ENCODE measurements at places on chromosomes 5 and 9.

- DNase-seq: peak; percentile 67
- peak overlapping the region; percentile 93 for H3K4me3 ChIP-seq
- no peaks in the 10 kb centered on the region for H3K27me3 ChIP-seq
- H3K27ac ChIP-seq: peak overlapping the region; percentile 99
- peaks cover 46% of the 10 kb centered on the region for H3K4me1 ChIP-seq
These were observed 616 bp downstream of the ABL1 start for GRCh38 chr9:130835441-130836298.

DNA sequence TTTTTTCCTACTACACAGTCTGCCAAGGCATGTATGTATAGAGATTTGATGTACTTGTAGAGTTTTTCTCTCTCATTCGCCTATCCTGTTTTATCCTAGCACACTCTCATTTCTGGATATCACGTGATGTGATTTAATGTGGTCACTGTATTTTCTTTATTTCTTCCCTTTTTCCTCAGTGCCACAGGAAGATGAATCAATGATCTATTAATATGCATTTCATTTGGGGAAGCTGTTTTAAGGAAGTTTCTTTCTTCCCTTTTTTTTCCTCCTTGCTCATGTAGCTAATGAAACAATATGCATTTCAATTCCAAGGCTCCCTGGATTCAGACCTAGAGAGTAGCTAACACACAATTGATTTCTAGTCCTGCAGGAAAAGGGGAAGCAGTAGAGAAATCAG lies 506.3 kb upstream of the WWC1 start:
- H3K36me3 ChIP-seq: no peaks in the 10 kb centered on the region
- no peak overlapping the region for H3K4me3 ChIP-seq
- no peak overlapping the region for H3K27ac ChIP-seq
- DNase-seq: no peak
- H3K4me1 ChIP-seq: no peaks in the 10 kb centered on the region

- no peaks in the 10 kb centered on the region for H3K36me3 ChIP-seq
- H3K27me3 ChIP-seq: no peaks in the 10 kb centered on the region
- no peak overlapping the region for H3K27ac ChIP-seq
- DNase-seq: no peak
- no peak overlapping the region for H3K4me3 ChIP-seq
These were observed 239.1 kb upstream of the NUDT12 start for GRCh38 chr5:103801681-103802080.

DNA sequence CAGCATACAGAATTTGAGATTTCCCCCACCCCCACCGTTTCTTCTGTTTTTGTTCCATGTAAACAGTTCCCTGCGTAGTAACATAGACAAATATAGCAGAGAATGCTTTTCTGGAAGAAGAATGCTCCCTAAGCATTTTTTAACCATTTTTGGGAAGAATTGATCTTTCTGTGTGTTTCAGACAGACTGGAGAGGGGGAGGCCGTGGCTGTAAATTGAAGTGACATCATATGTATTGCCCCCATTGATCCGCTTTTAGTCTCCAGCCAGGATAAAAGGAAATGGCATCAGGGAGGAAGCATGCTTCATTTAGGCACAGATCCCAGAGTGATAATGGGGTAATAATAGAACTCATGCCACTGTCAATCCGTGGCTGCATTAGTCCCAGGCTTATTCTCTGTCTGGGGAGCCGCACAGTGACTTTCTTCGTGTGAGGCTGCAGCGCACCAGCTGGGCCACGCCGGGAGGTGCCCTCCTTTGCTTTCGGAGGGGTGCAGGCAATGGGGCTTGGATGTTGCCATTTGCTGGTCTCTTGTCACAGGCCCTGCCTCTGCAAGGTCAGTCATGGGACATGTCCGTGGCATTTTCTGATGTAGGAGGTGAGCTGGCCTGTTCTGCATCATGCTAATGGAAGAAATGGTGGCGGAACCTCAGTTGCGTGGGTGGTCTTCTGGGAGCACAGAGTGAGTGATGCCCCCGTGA lies 261.5 kb downstream of the FANCC start:
- DNase-seq: no peak
- H3K4me3 ChIP-seq: no peak overlapping the region
- peaks cover 60% of the 10 kb centered on the region for H3K4me1 ChIP-seq
- peak overlapping the region; percentile 69 for H3K27ac ChIP-seq
- no peaks in the 10 kb centered on the region for H3K27me3 ChIP-seq
- no peaks in the 10 kb centered on the region for H3K36me3 ChIP-seq

DNA sequence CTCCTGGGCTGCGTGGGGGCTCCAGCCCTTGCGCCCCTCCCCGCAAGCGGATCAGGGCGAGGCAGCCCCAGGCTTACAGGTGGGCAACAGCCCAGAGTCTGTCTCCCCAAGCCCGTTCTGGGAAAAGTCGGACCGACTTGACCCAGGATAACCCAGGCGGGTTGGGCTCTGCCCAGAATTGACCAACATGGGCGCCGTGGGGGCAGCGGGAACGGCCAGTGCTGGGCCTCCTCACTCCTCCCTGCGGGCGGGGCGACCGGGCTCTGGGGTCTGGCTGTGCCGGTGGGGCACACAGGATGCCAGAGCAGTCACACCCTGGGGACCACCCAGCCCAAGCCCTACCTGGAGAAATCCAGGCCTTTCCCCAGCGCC lies 15.3 kb upstream of the SYNPO start:
- peaks cover 17% of the 10 kb centered on the region for H3K4me1 ChIP-seq
- no peaks in the 10 kb centered on the region for H3K36me3 ChIP-seq
- H3K27me3 ChIP-seq: no peaks in the 10 kb centered on the region

DNA sequence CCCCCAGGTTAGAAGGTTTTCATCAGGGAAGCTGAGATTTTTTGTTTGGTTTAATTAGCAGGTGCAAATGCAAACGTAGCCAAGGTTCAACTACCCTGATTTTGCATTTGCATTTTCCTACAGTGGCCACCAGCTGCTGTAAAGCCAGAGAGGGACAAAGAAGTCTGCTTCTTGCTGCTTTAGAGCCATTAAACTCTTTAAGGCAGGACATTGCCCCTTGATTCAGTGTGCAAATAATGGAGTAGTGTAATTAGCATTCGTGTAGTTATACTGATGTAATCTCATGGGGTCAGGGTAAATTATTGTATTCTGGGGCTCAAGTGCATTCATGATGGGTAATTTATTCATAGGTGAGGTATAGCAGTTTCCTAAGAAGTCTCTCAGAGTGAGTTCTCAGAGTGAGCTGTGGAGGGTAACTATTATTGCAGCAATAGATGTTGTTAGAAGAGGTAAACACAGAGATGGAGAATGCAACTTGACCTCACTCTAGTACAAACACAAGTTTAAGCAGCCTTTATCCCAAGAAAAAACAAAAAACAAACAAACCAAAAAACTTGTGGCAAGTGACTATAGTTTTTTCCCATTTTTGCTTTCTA lies 526.5 kb downstream of the KIF4B start:
- no peak for DNase-seq
- no peaks in the 10 kb centered on the region for H3K27me3 ChIP-seq
- H3K4me1 ChIP-seq: no peaks in the 10 kb centered on the region
- H3K4me3 ChIP-seq: no peak overlapping the region
- no peaks in the 10 kb centered on the region for H3K36me3 ChIP-seq

DNA sequence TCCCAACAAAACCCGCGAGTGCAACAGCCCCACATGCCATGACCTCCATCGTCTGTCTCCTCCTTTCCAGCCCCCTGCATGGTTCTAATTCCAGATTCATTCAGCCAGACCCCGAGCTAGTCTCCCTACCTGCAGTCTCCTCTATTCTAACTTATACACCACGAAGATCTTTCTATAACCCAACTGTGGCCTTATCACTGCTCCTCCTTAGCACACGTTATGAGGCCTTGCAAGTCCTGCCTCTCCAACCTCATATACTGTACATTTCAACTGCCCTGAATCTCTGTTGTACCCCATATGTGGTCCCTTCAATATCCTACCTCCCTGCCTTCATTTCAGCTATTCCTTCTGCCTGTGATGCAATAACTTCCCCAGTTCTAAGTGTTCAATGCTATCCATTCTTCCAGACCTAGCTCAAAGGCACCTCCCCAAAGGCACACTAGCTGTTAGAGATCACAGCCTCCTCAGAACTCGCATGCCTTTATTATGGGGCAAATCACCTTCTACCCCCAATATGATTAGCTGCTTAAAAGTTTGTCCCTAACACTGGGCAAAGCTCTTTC lies 215.1 kb upstream of the TRIM32 start:
- peaks cover 21% of the 10 kb centered on the region for H3K4me1 ChIP-seq
- DNase-seq: no peak
- peak overlapping the region; percentile 74 for H3K27ac ChIP-seq
- H3K4me3 ChIP-seq: no peak overlapping the region
- no peaks in the 10 kb centered on the region for H3K36me3 ChIP-seq

- no peaks in the 10 kb centered on the region for H3K4me1 ChIP-seq
- DNase-seq: no peak
- no peaks in the 10 kb centered on the region for H3K27me3 ChIP-seq
- H3K27ac ChIP-seq: no peak overlapping the region
- H3K36me3 ChIP-seq: no peaks in the 10 kb centered on the region
These were observed 120.7 kb upstream of the APC start for GRCh38 chr5:112616812-112617547.

GRCh38 chr5:124104344-124104743 lies 592.4 kb downstream of the CSNK1G3 start:
- no peaks in the 10 kb centered on the region for H3K4me1 ChIP-seq
- DNase-seq: no peak
- no peak overlapping the region for H3K4me3 ChIP-seq

DNA sequence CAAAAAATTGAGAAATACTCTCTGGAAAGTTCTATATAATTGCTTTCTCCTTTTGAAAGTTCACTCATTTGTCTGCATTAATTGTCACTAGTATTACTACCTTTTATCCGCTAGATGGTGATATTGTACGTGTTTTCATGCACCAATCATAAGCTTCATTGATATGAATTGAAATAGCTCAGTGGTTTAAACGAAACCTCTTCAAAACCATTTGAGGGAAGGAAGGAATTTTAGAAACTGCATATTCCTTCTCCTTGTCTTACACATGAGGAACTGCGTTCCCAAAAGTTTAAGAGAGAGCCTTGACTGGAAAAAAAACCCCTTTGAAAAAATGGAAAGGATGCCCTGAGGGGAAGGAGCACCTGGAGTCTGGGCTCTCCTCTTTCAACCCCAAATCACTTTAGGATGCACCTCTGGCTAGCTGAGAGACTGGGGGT lies 98.6 kb downstream of the YTHDC2 start:
- peak; percentile 14 for DNase-seq
- H3K4me3 ChIP-seq: no peak overlapping the region
- H3K4me1 ChIP-seq: no peaks in the 10 kb centered on the region
- H3K36me3 ChIP-seq: no peaks in the 10 kb centered on the region
- H3K27ac ChIP-seq: no peak overlapping the region

GRCh38 chr9:70420441-70421271 lies 6.2 kb upstream of the KLF9 start:
- peak overlapping the region; percentile 99 for H3K27ac ChIP-seq
- no peaks in the 10 kb centered on the region for H3K27me3 ChIP-seq
- no peaks in the 10 kb centered on the region for H3K36me3 ChIP-seq
- H3K4me3 ChIP-seq: peak overlapping the region; percentile 7
- DNase-seq: peak; percentile 92

DNA sequence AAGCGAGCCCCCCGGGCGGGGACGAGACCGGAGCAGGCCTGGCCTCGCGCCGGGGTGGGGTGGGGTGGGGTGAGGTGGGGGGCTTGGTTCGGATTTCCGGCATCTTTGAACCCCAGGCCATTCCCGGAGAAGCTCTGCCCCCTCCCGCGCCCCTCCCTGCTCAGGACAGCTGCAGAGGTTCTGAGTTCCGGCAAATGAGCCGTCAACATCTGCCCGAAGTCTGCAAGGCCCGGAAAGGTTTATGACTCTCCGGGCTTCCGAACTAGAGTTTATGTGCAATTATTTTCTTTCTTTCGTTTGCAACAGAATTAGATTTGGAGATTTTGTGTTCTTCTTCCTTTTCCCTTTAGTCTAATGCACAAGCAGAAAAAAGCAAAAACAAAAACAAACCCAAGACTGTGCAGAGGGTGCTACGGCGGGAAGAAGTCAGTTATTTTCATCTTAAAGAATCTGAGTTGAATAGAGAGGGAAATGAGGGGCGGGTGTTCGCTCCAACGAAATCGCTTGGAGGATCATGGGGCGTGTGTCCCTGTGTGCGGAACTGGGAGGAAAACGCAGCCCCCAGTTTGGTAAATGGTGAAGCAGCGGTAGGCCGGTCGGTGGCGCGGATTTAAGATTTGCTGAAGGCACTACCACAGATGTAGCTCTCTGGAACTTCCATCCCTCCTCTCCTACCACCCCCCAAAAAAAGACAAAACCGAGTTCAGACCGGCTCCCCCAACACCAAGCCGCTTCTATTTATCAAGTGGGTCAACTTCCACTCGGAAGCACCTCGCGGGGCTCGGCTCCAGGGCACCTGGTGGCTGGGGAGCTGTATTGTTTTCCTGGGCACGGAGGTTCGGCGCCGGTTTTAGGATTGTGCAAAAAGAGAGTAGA lies 4.8 kb downstream of the LHX2 start:
- no peak for DNase-seq
- H3K36me3 ChIP-seq: no peaks in the 10 kb centered on the region
- no peak overlapping the region for H3K27ac ChIP-seq
- H3K4me1 ChIP-seq: peaks cover 23% of the 10 kb centered on the region
- H3K4me3 ChIP-seq: no peak overlapping the region

DNA sequence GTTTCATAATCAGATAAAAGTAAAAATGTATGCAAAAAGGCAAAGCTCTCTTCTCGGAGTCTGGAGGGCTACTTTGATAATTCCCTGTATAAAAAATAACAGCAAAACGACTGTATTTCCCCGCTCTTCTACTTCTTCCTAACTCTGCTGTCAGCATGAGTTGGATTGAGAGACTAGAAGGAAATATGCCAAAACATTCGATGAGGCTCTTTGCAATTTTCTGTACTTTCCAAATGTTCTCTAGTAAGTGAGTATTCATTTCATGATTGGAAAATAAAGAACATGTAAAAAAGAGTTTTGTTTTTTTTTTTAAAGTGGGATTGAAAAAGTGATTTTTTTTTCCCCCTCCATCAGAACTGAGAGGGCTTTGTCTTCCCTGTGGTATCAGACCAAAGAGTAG lies 677.5 kb downstream of the ACTL7B start:
- H3K4me3 ChIP-seq: no peak overlapping the region
- no peaks in the 10 kb centered on the region for H3K36me3 ChIP-seq
- H3K27ac ChIP-seq: no peak overlapping the region
- H3K4me1 ChIP-seq: no peaks in the 10 kb centered on the region
- no peaks in the 10 kb centered on the region for H3K27me3 ChIP-seq
- DNase-seq: no peak

- no peak overlapping the region for H3K27ac ChIP-seq
- H3K4me3 ChIP-seq: no peak overlapping the region
- no peaks in the 10 kb centered on the region for H3K4me1 ChIP-seq
- no peaks in the 10 kb centered on the region for H3K36me3 ChIP-seq
- no peaks in the 10 kb centered on the region for H3K27me3 ChIP-seq
These were observed 1219.4 kb upstream of the C9orf72 start for GRCh38 chr9:28792716-28793115.
